NCI-H187 (cell line): ENCODE measurements at places on chromosomes 2 and 18.

DNA sequence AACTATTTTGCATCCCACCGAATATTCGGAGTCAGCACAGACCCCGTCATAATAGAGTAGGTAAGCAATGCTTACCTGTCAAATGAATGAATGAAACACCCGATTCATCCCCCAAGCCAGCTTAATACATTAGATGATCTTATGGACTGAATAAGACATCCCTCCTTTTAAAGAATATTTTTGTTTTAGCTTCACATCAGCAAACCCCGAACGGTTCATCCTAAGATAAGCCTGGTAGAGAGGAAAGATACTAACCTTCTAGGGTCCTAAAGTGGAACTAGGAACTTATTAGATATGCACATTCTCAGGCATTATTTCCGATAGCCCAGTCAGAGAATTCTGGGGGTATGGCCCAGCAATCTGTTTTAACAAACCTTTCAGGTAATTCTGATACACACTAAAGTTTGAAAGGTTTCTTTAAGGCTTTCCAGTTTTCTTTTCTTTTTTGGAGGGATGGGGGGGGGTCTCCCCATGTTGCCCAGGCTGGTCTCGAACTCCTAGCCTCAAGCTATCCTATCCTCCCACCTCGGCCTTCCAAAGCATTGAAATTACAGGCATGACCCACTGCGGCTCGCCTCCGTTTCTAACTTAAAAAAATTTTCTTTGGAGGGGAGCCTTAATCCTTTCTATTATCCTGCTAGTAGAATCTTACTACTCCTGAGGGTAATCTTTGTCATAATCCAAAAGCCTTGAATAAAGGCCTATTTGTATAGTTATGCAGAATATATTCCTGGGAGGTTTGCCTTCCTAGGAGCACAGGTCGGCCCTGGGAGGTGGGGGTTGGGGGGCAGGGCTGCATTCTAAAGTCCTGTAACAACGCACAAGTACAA lies 1.0 kb upstream of the ACTR3 start:
- no peak for DNase-seq

DNA sequence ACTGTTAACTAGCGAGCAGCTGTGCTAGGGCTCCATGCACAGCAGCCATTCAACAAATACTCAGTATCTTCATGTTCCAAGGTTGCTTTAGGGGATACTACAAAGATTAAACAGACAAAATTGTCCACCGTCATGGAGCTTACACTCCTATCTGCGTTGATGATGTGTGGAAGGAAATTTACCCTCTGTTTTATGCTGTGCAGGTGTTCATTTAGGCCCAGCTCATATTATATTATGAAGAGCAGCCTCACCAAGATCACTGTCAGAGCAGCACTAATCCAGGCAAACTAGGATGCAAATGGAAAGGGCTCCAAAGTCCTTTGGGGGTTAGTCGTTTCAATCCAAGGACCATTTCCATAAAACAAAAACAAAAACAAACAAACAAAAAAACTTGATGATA lies 13.4 kb upstream of the WIPF1 start:
- DNase-seq, result no peak

DNA sequence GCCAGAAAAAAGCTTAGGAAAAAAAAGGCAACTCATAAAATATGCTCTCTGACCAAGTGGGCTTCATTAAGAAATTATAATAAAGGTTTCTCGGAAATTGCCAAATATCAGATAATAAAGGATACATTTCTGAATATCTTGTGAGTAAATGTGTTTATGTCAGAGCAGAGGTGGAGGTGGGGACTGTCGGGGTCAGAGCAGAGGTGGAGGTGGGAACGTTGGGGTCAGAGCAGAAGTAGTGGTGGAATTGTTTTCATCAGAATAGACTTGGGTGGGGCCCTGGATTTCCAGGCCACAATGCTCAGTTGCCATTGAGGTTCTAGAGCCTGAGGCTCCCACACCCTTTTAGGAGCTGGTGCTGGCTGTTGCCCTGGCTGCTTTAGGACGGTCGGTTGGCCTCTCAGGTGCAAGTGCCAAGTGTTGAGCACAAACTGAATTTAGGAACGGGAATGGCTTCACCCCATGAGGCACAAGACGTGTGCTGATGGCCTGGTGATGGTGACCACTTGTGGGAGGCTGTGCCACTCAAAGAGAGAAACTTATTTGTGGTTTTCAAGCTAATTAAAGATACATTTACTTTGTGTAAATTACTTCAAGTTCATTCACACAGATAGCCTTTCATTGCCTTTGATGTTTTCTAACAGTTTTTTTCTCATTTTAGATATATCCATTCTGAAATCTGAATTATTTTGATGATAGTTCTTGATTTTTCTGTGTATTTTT lies 131.5 kb downstream of the ATP9B start:
- no peak for DNase-seq

DNA sequence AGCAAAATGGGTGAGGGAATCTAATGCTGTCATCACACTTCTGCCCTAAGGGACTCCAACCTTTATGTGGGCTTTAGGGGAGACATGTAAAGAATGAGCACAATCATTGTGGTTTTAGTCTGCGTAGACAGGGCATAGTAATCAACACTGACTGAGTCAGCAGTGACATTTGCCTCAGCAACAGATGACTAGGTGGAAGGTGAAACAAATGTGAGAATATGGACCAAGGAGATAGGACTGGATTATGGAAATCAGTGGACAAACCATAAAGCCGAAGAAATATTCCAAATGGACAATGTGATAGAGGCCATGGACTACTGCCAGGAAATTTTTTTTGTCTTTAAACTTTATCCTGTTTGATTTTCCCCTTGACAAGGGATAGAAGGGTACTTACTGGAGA lies 83.9 kb downstream of the PDK1 start:
- no peak for DNase-seq

DNA sequence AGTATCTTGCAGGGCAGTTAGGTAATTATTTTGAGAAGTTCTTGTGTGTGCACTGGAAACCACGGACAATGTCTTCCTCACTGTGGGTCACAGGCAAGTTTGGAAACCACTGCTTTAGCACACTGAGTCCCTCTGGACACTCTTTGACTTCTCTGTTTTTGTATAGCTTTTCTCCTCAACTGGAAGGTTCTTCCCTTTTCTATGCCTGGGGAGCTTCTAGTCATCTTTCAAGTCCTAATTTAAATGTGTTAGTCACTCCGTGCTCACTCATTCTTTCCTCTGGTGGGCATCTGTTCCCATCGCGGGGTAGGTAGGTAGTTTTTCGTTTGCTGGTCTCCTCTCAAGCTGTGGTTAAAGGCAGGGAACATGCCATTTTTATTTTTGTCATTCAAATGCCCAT lies 32.1 kb downstream of the E2F6 start:
- DNase-seq, result no peak

- no peak for DNase-seq
Measured at GRCh38 chr2:113305146-113305545, 26.4 kb upstream of the PAX8 start.

DNA sequence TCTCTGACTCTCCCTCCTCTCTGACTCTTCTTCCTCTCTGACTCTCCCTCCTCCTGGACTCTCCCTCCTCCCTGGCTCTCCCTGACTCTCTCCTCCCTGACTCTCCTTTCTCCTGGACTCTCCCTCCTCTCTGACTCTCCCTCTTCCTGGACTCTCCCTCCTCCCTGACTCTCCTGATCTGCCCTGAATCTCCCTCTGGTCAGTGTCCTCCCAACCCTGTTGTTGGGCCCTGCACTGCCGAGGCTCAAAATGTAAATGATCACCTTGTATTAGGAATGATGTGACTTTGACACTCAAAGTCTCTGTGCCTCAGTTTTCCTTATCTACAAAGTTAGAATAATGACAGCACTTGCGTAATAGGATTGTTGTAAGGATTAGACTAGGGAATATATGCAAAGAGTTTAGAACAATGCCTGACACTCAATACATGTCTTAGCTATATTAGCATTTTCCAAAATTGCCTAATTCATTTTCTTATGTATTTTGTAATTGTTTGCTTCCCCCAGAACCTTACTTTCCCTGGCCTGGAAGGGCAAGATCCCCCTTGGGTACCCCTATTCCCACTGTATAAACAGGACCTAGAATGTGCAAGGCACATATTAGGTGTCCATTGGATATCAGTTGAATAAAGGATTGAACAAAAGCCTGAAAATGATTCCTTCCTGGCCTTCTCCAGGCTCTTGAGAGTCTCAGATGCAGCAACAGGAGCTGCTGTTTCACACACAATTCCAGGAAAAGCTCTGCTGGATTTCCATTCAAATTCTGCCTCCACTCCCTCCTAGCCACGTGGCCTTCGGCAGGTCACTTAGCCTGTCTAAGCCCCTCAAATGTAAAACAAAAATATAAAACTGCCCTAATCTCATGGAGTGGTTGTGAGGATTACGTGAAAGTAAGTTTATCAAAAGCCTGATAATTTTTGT lies 170.1 kb downstream of the INHBB start:
- no peak for DNase-seq

GRCh38 chr2:176934869-176935415 lies 277.7 kb upstream of the HNRNPA3 start:
- no peak for DNase-seq

DNA sequence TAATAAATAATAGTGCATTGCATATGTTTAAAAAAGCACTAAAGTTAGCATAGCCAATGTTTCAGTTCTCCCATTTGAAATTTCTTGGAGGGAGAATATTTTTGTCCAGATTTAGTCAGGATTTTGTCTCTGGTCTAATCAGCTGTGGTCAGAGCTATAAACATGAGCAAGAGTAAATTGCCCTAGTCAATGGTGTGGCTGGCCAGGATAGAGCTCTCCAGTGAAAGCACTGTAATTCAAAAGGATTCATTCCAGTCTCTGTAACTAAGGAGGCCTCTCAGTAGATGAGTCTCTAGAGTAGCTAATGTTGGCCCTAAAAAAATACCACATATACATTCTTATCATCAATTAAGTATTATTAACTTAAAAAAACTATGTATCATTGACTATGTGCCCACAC lies 241.6 kb downstream of the CDCA7 start:
- DNase-seq, result no peak

- DNase-seq, result no peak
Measured at GRCh38 chr18:213966-214365, 53.9 kb downstream of the THOC1 start.

DNA sequence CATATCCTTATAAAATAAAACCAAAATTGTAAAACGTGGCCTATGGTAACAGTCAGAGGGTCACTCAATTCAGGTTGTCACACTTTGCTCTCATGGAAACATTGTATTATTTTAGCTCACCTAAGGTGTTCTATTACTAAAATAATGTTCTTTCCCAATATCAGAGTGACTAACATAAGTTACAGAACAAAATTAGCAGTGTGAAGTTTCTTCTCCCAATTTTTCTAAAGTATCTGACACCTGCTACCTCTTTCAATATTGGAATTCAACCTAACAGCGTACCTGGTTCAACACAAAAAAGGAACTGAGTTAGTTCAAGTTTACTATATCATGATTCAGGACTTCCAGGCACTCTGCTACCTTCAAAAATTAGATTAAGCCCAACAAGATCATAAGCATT lies 190.4 kb downstream of the ZEB2 start:
- DNase-seq, result no peak

- DNase-seq, result no peak
Measured at GRCh38 chr2:36385603-36386002, 30.0 kb downstream of the CRIM1 start.

DNA sequence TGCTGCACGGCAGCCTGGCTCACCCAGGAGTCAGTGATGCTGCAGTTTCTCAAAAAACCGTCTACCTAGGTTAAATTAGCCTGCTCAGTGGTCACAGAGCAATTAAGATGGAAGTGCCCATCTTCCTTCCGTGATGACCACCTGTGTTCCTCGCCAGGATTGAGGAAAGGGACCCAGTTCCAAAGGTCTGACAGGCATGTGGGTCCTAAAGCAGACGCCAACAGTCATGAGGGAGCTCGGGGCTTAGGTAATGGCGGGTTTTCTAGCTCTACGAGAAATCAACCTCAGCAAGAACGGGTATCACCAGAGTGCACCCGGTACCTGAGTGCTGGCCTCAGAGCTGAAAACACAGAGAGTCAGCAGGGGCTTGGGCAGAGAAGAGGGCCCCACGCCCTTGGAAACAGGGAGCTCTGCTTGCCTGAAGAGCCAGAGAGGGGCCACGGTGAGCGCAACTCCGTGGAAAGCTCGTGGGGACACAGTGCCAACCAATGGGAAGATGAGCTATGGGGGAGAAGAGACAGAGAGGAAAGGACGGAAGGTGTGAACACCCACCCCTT lies 34.3 kb upstream of the DNMT3A start:
- no peak for DNase-seq
